GM13977 (cell line): ENCODE measurements at places on chromosomes 13 and 19.

DNA sequence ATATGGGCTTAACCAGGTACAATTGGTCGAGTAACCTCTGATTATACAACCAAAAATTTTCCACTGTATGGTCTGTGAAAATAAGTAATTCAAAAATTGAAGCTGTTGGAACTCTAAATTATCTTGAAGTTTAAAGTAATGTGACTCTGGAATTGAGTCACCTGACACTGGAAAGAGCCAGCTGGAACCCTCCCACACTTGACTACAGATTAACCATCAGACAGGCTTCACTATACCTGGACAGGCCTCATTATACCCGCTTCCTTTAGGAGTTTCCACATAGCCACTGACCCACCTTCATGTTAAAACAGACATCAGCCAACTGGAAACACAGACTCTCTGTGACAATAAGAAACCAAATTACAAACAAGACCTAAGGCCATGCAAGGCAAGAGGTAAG, 1.3 kb downstream of the ZNF433 start:
- DNase-seq: no peak

GRCh38 chr19:1774989-1775772, 21.9 kb downstream of the ONECUT3 start:
- DNase-seq: peak; percentile 43

- DNase-seq: no peak
These were observed 1.7 kb upstream of the GALP start for GRCh38 chr19:56174086-56174485.

DNA sequence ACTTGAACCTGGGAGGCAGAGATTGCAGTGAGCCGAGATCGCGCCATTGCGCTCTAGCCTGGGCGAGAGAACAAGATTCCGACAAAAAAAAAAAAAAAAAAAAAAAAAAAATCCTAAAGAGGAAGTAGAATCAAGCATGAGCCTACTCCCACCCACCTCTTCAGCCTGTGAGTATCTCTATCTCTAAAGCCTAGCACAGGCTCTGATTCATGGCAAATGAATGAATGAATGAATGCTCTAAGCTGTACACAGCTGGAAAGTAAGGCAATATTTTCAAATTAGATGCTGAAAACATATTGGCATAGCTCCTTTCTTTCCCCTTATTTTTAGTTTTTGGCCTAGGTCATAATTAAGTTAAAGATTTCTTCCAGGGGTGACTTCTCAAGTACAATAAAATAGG, 35.7 kb upstream of the FAM216B start:
- DNase-seq: no peak

GRCh38 chr13:33262062-33262487, 23.5 kb downstream of the STARD13 start:
- DNase-seq: no peak

DNA sequence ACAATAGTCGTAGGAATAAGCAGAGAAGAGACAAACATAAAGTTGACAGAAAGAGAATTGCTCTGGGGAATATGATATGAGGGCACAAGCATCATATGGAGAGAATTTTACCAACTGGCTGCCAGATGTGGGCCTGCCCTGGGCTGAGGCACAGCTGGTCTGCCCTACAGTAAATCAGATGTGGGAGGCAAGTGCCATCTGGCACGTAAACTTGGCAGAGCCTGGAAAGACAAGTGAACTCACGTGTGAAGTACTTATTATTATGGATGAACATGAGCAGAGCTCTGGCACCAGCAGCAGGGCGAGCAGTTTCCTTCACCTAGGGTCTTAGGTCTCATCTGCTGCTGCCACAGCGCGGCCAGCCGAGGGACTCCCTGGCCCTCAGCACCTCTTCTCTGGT, 20.6 kb downstream of the PCDH8 start:
- DNase-seq: no peak

DNA sequence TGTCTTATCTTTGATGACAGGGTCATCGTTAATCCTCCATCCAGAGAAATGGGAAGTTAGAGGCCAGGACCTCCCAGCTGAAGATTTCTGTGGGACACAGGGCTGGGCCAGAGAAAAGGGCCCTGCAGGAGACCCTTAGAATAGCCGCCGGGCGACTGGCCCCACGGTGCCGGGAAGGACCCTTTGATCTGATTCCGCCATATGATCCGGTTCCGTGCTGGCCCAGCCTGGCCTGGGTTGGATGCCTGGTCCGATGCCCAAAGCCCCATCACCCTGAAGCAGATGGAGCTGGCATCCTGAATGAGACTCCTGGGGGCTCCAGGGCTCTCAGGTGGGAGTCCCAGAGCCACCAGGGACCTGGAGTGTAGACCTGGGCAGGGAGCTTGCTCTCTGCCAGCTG, 6.0 kb upstream of the STK11 start:
- no peak for DNase-seq

DNA sequence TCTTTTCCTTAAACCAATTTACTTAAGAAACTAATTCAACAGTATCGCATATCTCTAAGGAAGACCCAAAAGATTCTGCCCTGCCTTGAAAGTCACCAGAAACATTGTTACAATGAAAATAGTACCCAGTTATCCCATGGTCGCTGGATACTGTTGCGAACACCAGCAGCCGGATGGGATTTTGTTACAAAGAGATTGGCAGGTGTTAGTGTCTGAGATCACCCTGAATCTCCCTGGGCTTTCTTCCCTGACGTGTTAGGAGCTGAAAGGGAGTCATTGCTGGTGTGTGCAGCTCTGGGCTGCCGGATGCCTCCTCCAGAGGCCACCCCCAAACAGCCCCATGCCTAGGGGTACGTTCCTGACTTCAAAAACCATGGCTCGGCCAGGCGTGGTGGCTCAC, 38.2 kb downstream of the PTPRS start:
- no peak for DNase-seq

GRCh38 chr13:101283782-101284181, 132.5 kb downstream of the NALCN start:
- no peak for DNase-seq

DNA sequence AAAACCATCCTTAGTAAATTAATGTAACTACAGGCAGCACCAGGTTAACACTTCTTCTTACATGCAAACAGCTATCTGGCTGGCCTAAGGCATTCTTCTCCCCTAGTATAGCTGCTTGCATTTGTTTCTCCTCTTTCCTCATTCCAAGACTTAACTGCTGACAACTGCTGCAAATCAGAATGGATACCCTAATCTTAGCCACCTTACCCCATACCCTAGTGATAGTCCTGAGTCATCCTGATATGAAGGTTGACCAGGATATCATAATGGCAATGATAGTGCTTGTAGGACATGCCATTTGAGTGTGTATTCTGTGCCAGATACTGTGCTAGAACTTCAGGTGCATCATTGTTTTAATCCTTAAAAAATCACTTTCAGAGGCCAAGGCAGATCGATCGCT, 138.2 kb upstream of the MAB21L1 start:
- DNase-seq: no peak

- no peak for DNase-seq
These were observed 92.9 kb upstream of the SGCG start for GRCh38 chr13:23087880-23088279.

- no peak for DNase-seq
These were observed 574 bp upstream of the XPO4 start for GRCh38 chr13:20903164-20903475.

- DNase-seq: no peak
These were observed 39.2 kb downstream of the GATAD2A start for GRCh38 chr19:19444681-19445155.

GRCh38 chr13:109867766-109868165, 81.4 kb upstream of the IRS2 start:
- DNase-seq: no peak

DNA sequence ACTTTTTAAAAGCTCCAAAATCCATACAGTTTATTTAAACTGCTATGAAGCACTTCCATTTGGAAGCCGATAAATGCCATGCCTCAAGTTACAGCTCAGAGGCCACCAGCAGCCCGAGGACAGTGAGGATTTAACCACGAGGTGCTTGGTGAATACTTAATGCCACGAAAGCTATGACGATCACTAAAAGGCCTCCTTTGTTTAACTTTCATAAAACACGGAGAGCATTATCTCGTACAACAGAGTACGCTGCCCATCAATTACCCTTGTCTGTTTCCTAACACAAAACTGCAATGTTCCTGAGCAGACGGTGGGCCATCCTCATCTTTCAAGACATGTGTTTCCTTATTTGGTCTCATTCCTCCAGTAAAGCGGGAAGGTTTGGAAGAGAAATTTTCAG, 58.4 kb downstream of the PEPD start:
- DNase-seq: no peak

GRCh38 chr19:45752639-45753038, 16.4 kb downstream of the SIX5 start:
- DNase-seq: no peak

GRCh38 chr13:105961438-105961837, 574.0 kb downstream of the EFNB2 start:
- DNase-seq: no peak

DNA sequence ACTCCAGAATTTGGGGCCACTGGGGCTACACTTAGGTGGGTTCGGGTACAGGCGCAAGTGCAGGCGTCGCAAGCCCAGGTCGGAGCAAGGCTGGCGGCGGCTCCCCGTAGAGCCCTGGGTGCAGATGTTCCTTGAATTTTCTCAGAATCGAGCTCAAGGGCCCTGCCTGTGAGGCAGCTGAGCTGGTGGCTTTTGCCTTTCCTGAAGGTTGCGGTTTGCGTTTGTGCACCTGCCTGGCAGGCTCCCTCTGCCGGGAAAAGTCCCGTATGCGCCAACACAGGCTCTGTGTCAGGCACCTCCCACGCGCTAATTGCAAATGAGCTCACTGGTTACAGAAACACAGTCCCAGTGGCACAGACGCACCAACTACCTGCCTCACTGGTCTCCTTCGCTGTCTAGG, 5.9 kb downstream of the DOHH start:
- DNase-seq: no peak

- DNase-seq: peak; percentile 68
These were observed at the start of gene ICAM3 for GRCh38 chr19:10339380-10339960. Gene ICAM3, minus strand, starts transcription at chr19:10339624. Its CDS starts 10 bp downstream, at chr19:10339614.

DNA sequence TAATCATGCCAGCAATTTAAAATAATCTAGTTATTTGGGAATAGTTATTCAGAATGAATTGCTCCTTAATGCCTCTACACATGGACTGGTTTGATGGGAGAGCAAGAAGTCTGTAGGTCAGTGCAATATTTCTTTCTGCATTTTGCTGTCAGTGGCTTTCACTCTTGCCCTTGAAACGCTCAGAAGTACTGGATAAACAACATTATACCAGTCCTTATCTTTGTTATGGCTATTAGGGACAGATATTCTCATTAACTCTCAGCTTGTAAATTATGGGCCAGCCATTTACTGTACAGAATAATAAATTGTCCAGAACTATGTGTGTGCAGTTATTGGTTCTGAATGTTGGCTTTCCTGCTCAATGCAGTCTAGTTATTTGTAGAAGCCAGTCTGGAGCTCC, 224.4 kb downstream of the OXGR1 start:
- DNase-seq: no peak

- DNase-seq: no peak
These were observed 43.3 kb downstream of the RFX2 start for GRCh38 chr19:6066661-6067646.

DNA sequence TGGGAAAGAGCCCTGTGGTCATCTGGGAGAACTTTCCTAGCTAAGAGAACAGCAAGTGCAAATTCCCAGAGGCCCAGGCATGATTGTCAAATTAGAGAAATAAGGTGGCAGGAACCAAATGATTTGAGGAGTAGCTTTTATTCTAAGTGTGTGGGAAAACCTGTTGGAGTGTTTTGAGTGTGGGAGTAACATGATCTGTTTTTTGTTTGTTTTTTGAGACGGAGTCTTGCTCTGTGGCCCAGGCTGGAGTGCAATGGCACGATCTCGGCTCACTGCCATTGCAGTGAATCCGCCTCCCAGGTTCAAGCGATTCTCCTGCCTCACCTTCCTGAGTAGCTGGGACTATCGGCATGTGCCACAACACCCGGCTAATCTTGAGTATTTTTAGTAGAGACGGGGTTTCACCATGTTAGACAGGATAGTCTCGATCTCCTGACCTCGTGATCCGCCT, 2.4 kb downstream of the SAE1 start:
- DNase-seq: no peak

GRCh38 chr19:43570174-43570791, 5.0 kb downstream of the XRCC1 start:
- DNase-seq: no peak

- no peak for DNase-seq
These were observed 6.2 kb downstream of the ACOD1 start for GRCh38 chr13:76954538-76954937.

- no peak for DNase-seq
These were observed 13.9 kb upstream of the ZNF536 start for GRCh38 chr19:30358319-30358718.

DNA sequence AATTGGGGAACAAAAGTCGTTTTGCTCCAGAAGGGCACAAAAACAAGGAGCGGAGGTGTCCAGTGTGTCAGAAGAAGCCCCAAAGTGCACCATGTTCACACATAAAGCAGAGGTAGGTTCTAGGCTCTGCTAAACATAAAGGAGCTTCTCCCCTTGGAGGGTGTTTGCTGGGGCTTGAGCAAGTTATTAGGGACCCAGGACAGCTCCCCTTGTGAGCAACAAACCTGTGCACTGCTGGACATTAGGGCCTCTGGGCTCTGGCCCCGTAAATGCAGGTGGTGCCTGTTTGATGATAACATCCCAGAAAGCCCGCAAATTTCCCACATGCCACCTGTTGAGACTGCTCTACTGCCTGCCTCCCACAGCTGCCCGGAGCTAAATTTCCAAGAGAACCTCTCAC, 10.8 kb downstream of the RCN3 start:
- DNase-seq: no peak

- DNase-seq: no peak
These were observed 3.5 kb upstream of the ZNF358 start for GRCh38 chr19:7512400-7512851.

- DNase-seq: no peak
These were observed 6.2 kb upstream of the CYP2A7 start for GRCh38 chr19:40888191-40888590.

- DNase-seq: no peak
These were observed 2.7 kb downstream of the JUND start for GRCh38 chr19:18278521-18279265.

DNA sequence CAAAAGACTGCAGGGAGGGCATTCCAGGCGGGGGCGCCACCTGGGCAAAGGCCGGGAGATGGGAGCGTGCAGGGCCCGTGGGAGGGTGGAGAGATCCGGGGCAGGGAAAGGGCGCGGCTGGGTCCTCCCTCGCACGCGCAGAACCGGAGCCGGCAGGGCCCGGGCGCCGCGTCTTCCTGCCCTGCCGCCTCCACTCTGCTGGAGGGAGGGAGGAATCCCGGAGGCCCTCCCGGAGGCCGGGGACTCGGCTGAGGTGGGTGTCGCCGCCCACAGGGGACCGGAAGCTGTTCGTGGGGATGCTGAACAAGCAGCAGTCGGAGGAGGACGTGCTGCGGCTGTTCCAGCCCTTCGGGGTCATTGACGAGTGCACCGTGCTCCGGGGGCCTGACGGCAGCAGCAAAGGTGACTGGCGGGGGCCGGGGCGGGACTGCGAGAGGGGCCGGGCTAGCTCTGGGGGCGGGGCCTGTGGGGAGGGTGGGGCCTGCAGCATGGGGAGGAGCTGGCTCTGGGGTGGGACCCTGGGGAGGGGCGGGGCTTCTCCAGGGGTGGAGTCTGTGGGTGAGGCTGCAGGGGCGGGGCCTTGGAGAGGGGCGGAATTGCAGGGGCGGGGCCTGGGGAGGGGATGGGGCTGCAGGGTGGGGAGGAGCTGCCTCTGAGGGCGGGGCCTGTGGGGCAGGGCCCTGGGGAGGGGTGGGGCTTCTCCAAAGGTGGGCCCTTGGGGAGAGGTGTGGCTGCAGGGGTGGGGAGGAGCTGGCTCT, 51.3 kb downstream of the CELF5 start:
- peak; percentile 99 for DNase-seq
